ENCODE measurements at places on chromosomes 1 and 21.

DNA sequence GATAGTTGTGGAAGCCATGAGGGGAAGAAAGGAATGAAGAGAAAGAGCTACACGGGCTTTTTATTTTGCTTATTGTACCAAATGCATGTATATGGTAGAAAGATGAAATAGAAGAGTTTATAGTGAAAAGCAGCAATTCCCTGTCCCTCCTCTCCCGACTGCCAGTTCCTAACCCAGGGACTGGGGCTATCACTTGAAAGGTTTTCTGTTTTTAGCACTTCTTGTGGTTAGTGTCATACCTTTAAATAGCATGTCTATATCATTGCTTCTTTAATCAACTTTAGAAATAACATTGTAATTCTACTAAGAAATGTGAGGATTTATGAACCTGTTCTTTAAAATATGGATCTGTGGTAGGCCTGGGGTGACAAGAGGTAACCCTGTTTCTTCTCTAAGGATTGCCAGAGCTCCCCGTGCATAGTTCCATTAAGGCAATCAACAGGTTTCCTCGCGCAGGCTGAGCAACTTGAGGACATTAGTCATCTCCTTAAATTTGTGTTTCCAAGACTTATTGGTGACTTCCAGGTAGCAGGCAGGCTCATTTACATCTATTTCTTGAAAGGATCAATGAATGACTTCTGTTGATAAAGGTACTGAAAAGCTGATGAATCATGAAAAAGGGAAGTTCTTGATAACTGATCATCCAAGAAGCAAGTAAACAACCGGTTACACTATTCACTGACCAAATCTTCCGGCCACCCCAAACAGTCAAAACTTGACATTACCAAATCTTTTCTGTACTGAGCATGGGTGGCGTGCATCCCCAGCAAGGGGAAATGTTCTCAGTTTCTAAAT is 37.8 kb upstream of the S1PR1 start:
- DNase-seq, result no peak

DNA sequence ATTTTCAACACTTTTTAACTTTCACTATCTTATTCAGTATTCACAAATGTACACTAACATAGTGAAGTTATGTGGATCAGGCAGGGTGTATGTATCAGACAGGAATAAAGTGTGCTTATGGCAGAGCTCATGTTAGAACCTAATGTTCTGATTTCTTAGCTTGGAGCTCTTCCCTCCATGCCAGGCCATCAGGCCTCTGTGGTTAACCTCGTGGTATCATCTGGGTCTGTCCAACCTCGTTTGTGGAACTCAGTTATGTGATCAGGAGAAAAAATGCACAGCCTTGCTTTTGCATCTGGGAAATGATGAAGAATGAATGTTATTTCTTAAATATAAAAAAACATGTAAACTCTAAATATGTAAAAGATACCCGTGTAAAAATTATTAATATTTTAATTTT is 86.9 kb downstream of the MPZL1 start:
- no peak for DNase-seq

GRCh38 chr21:14875186-14875585 is 189.6 kb downstream of the NRIP1 start:
- DNase-seq, result no peak

- peak; percentile 53 for DNase-seq
These were observed 27.9 kb downstream of the S1PR1 start for GRCh38 chr1:101264697-101265096.

- no peak for DNase-seq
These were observed 12.6 kb downstream of the METTL13 start for GRCh38 chr1:171794085-171794484.

DNA sequence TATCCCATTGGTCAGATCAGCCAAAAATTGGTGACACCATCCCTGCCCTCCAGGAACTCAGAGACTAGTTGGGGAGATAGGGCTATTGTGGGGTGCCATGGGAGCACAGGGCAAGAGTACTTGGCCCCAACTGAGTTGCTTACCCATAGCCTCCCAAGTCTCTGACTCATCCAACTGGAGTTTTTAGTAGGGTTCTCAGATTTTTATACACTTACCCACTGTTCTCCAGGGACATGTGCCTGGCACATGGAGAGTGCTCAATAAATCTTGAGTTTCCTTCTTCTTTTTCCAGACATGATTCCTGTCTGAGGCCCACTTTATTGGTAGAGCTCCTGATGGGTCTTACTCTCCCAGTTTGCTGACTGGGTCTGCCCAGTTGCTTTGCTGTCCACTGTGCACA is 56.7 kb downstream of the OVGP1 start:
- DNase-seq, result no peak
